ENCODE measurements at places on chromosomes 5 and 9.

GRCh38 chr9:84103651-84104377 is 123.2 kb downstream of the RMI1 start:
- no peak for DNase-seq

GRCh38 chr5:96687812-96688453 is 25.8 kb downstream of the CAST start:
- DNase-seq = peak; percentile 64

GRCh38 chr5:170469414-170469813 is 34.4 kb upstream of the KCNIP1 start:
- DNase-seq = no peak

DNA sequence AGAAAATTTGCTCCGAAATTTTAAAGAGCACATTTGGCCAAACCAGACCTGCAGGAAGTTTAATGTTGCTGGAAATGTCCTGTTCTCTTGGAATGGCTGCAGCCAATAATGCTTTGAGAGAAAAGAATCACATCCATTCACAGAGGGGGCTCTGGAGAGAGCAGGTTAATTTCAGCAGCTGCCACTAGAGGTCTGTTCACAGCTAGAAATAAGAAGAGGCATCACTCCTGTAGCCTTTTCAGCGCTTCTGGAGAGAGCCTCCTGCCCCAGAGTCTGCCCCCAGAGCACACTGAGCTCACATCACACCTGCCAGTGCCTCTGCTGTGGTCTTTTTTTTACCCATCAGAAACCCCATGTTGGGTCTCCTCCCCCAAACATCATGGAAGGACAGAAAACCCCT is 124.8 kb upstream of the RAD23B start:
- peak; percentile 43 for DNase-seq

GRCh38 chr5:56269216-56269927 is 36.2 kb upstream of the ANKRD55 start:
- DNase-seq = peak; percentile 57

All from fibroblast of upper back skin (primary cell).